ENCODE measurements at places on chromosomes 7 and 10. TPM values are rescaled to one million over a fixed set of nuclear protein-coding genes. Genes with fewer than 3 reads are reported as not detected.
A peak's percentile ranks its signal among the peaks of the same experiment; 100 is the strongest.

The CYREN gene
- 58.0 TPM for total RNA-seq

The SPDYE2B gene
- total RNA-seq: not detected

The PNLIPRP1 gene
- total RNA-seq: 0.74 TPM

The STK32C gene
- total RNA-seq: 10.7 TPM

The GNAT3 gene
- total RNA-seq: 5.8 TPM

The PTPRZ1 gene
- not detected for total RNA-seq

The TMEM196 gene
- not detected for total RNA-seq

The CCL24 gene
- total RNA-seq: not detected

- H3K27ac ChIP-seq: peak overlapping the region; percentile 98
- H3K27me3 ChIP-seq: no peaks in the 10 kb centered on the region
- H3K36me3 ChIP-seq: peaks cover 12% of the 10 kb centered on the region
- peaks cover 66% of the 10 kb centered on the region for H3K4me1 ChIP-seq
- no peak for DNase-seq
These were observed 35.5 kb downstream of the VOPP1 start for GRCh38 chr7:55536619-55537457.

DNA sequence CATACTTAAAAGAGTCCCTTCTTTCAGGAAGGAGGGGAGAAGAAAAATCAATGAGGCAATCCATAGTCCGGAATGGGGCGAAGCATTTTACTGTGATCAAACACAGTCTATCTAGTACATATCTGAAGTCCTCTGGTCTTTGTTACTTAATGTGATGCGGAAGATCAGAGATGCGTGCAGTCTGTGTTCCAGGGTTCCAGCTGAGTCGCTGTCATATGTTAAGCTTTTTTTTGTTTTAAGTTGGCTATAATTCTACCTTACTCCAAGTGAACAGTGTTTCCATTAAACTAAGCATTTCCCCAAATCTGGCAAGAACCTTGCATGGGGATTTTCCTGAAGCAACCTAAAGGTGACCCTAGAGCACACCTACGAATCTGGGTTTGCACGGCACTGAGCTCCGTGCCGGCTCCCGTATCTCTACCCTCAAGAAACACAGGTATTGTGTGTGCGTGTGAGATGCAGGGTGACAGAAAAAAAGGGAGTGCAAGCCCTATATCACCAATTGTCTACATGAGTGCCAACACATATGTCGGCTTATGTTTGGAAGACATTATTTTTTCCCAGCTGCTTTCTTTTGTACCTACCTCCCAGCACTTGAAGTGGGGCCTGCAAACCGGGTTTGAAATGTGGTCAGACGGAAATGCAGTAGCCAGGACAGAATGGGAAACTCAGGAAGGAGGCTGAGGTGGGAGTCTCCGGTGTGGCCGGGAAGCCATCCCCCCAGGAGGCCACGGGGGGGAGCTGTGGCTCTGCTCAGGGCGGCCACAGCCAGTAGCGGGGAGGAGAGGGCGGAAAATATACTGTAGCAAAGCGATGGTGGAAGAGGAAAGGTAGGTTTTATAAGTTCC is 435.8 kb upstream of the MGMT start:
- H3K36me3 ChIP-seq: no peaks in the 10 kb centered on the region
- no peak overlapping the region for H3K27ac ChIP-seq
- DNase-seq: no peak

DNA sequence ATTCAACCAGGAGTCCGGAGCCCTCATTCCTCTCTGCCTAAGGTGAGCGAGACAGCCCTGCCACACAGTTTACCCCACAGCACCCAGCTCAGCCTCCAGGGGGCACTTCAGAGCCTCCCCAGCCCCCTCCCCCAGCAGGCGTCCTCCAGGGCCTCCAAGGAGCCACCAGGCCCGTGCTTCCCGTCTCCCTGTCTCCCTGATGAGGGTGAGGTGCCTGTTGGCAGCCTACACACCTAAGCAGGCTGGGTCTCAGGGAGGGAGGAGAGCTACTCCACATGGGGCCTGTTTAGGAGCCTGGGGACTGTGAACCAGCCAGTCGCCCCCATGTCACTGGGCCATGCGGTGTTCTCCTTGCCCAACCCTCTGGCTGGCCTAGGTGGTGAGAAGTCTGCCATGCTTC is 28.9 kb upstream of the TRIM8 start:
- no peak overlapping the region for H3K27ac ChIP-seq
- no peaks in the 10 kb centered on the region for H3K27me3 ChIP-seq
- H3K4me3 ChIP-seq: no peak overlapping the region
- H3K36me3 ChIP-seq: peaks cover 5% of the 10 kb centered on the region

GRCh38 chr7:111789870-111790269 is 227.6 kb upstream of the IMMP2L start:
- no peaks in the 10 kb centered on the region for H3K36me3 ChIP-seq
- no peak overlapping the region for H3K4me3 ChIP-seq
- no peak overlapping the region for H3K27ac ChIP-seq
- no peaks in the 10 kb centered on the region for H3K4me1 ChIP-seq
- no peak for DNase-seq

- no peak overlapping the region for H3K4me3 ChIP-seq
- H3K36me3 ChIP-seq: no peaks in the 10 kb centered on the region
- H3K27me3 ChIP-seq: no peaks in the 10 kb centered on the region
These were observed 143.0 kb upstream of the HPS1 start for GRCh38 chr10:98589691-98590090.

DNA sequence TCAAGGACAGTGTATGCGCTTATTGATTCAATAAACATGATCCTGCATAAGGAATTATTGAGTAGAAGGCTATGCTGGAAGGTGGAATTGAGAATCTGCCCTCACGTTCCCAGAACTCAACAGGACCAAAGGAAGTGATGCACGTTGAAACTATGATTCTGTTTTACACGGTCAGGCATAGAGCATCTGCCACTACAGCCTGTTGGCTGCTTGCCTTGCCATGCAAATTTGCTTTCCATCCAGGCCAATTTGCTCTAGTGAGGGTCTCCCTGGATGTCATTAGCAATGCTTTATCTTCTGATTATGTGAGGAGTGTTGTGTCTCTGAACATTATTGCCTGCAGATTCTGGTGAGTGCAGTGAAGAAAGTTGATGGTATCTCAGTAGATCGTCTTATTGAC is 132.9 kb downstream of the ADRA2A start:
- no peaks in the 10 kb centered on the region for H3K36me3 ChIP-seq
- H3K27ac ChIP-seq: no peak overlapping the region
- no peak overlapping the region for H3K4me3 ChIP-seq
- no peaks in the 10 kb centered on the region for H3K4me1 ChIP-seq
- DNase-seq: no peak

DNA sequence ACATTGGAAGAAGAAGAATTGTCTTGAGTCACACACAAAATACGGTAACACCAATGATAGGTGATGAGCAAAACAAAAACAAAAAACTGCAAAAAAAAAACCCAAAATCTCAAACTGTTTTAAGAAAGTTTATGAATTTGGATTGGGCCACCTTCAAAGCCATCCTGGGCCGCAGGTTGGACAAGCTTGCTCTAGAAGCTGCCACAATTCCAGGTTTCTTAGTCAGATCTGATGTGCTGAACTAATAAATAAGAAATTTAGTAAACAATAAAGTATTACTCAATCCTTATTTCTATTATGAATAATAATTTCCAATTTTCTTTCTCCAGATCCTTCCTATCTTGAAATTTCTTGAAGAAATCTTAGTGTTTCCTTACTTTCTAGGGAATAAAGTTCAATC is 10.0 kb downstream of the WASL start:
- no peak overlapping the region for H3K4me3 ChIP-seq
- no peaks in the 10 kb centered on the region for H3K27me3 ChIP-seq
- H3K36me3 ChIP-seq: peaks cover 3% of the 10 kb centered on the region
- no peak overlapping the region for H3K27ac ChIP-seq
- no peak for DNase-seq

DNA sequence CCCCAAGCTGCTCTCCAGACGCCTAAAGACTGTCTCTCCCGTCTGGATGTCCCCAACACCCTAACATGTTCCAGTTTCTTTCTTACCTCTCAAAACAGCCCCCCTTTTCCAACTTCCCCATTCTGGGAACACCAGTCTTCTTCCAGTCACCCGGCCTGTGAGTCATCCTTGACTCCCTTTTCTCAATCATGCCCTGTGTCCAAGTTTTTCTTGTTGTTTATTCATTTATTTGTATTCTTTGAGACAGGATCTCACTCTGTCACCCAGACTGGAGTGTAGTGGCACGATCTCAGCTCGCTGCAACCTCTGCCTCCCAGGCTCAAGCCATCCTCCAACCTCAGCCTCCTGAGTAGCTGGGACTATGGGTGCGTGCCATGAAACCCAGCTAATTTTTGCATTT is 15.6 kb downstream of the SNX10 start:
- H3K4me3 ChIP-seq: no peak overlapping the region
- no peak overlapping the region for H3K27ac ChIP-seq
- peaks cover 9% of the 10 kb centered on the region for H3K36me3 ChIP-seq
- no peak for DNase-seq

DNA sequence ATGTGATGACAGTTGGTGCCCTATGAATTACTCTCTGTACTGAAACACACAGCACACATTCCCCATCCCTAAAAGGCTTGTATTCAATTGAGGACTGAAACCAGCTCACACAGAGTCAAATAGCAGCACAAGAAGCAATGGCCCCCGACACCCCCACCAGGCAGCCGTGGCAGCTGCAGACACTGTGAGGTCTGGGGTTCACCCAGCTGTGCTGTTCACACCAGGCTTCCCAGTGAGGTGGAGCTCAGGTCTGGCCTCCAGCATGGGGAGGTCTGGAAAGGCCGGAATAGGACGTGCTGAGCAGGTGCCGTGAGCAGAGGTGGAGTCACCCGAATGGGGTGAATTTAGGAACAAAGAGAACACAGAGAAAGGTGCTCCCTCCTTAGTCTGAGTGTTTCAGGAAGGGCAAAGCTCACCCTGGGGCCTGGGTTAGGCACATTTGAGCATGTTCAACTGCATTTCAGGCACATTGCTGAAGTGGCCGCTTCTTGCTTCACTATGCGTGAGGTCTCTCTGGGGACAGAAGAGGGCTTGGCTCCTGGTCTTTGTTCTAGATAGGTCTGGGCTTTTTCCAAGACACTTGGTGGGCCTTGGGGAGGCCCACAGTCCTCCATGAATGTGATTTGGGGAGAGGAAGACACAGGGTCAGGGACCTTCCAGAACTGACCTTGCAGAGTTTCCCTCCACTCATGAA is 41.1 kb downstream of the C10orf120 start:
- DNase-seq: no peak
- peaks cover 5% of the 10 kb centered on the region for H3K27me3 ChIP-seq
- no peak overlapping the region for H3K4me3 ChIP-seq
- no peaks in the 10 kb centered on the region for H3K36me3 ChIP-seq

GRCh38 chr10:73493781-73494180 is 2.0 kb downstream of the PPP3CB start:
- H3K36me3 ChIP-seq: no peaks in the 10 kb centered on the region
- H3K27me3 ChIP-seq: no peaks in the 10 kb centered on the region
- peaks cover 6% of the 10 kb centered on the region for H3K4me1 ChIP-seq
- peak overlapping the region; percentile 20 for H3K27ac ChIP-seq
- peak overlapping the region; percentile 55 for H3K4me3 ChIP-seq

- peaks cover 8% of the 10 kb centered on the region for H3K4me1 ChIP-seq
- no peaks in the 10 kb centered on the region for H3K36me3 ChIP-seq
- no peak for DNase-seq
- peak within 1 kb of the TSS; percentile 64 for H3K4me3 ChIP-seq
- no peak within 1 kb of the TSS for H3K27ac ChIP-seq
- peaks cover 3% of the 10 kb centered on the region for H3K27me3 ChIP-seq
These were observed at the start of gene PWWP2B for GRCh38 chr10:132397036-132397541. TSS of gene PWWP2B (plus strand) at chr10:132397200. CDS start at chr10:132397227, 27 bp downstream.

DNA sequence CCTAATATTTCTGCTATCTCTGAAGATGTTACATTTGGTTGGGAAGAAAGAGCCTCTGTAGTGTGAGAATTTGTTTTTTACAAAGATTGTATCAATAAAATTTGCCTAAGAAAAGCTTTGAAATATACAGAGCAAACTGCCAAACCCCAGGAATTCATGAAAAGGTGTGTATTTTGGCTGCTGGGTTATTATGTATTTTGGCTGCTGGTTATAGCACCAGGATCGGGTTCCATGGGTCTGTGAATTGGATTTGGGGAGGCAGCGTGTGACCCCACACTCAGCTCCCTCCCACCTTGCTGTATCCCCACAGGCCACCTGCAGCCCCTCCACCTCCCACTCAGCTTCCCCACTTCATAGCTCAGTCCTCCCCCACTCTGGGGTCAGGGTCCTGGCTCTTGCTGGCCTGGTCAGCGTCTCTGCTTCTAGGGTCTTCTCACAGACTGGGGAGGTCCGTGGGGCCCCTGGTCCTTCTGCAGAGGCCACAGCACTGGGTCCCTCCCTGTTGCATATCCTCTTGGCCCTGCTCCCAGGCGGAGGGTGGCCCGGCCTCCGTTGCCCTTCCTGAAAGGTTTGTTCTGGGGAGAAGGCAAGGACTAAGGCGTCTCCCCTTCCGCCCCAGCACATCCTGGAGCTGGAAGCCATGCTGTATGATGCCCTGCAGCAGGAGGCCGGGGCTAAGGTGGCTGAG is 24.0 kb upstream of the DPYSL4 start:
- DNase-seq: no peak
- no peaks in the 10 kb centered on the region for H3K36me3 ChIP-seq
- H3K27me3 ChIP-seq: no peaks in the 10 kb centered on the region
- no peak overlapping the region for H3K27ac ChIP-seq

DNA sequence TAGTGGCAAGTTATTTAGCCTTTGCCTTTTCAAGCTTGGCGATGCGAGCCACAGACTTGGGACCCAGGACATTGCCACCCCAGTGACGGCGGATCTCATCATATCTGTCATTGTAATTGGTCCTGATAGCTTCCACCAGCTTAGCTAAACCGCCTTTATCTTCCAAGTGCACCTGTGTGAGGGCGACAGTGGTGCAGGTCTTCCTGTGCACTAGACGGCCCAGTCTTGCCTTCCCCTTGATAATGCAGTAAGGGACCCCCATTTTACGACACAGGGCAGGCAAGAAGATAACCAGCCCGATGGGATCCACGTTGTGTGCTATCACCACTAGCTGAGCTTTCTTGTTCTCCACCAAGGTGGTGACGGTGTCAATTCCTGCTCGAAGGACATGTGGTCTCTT is 99.6 kb upstream of the ITGB1 start:
- no peak for DNase-seq
- H3K27ac ChIP-seq: no peak overlapping the region
- no peaks in the 10 kb centered on the region for H3K27me3 ChIP-seq
- H3K36me3 ChIP-seq: no peaks in the 10 kb centered on the region
- H3K4me1 ChIP-seq: no peaks in the 10 kb centered on the region

Measured in GM12878 (cell line).